Left kidney (tissue), 8 donors: ENCODE measurements at places on chromosomes 3 and 15.

DNA sequence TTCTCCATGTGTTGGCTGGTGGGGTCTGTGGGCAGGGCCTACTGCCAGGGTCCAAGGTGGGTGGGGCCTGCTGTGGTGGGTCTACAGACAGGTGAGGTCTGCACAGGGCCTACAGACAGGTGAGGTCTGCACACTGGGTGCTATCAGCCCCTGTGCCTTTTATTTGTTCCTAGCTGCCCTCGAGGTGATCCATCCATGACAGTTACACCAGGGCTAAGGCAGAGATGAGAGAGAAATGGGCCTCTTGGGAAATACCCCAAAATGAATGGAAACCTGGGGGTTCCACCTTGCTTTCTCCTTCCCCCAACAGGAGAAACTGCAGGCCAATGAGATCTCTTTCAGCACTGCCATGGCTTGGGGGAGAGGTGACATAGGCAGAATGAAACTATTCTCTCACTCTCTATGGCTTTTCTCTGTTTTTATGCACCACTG lies 36.4 kb downstream of the CFAP100 start:
- DNase-seq: no peak

DNA sequence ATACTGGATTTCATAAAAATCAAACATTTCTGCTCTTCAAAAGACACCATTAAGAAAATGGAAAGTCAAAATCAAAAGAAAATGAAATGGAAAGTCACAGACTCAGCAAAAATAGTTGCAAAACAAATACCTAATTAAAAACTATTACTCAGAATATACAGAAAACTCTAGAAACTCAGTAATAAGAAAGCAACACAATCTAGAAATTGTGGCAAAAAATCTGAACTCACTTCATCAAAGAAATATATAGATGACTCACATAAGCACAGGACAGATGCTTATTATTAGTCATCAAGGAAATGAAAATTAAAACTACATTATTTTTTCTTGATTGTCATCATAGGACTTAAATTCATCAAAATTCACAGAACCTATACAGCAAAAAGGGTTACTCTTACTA lies 430.0 kb downstream of the SHQ1 start:
- no peak for DNase-seq

DNA sequence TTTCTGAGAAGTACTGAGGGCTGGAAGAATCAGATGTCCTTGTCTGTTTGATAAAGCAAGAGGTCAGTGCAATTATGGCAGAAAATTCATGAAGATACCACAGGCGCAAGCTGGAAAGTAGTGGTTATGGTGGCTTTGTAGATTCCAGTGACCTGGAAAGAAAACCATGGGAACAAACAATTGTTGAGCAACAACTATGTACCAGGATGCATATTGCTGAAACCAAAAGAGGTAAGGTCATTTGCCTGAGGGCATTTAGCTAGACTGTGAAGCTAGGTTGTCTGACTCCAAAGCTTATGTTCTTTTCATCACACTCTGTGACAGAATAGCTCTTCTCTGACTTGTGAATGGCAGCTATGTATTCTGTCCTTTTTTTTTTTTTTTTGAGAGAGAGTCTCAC lies 74.0 kb downstream of the B3GALNT1 start:
- DNase-seq: no peak

DNA sequence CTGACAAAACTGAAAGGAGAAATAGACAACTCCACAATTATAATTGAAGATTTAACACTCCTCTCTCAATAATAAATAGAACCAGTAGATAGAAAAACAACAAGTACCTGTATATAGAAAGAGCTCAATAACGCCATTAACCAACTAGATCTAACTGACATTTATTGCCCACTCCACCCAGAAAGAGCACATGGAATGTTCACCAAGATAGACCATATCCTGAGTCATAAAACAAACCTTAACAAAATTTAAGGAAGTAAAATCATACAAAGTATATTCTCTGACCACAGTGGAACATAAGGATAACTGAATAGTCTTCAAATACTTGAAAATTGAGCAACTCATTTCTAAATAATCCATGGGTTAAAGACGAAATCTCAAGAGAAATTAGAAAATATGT lies 25.1 kb downstream of the KBTBD12 start:
- DNase-seq: no peak

- DNase-seq: no peak
Measured at GRCh38 chr3:39850716-39851032, 41.3 kb downstream of the MYRIP start.

DNA sequence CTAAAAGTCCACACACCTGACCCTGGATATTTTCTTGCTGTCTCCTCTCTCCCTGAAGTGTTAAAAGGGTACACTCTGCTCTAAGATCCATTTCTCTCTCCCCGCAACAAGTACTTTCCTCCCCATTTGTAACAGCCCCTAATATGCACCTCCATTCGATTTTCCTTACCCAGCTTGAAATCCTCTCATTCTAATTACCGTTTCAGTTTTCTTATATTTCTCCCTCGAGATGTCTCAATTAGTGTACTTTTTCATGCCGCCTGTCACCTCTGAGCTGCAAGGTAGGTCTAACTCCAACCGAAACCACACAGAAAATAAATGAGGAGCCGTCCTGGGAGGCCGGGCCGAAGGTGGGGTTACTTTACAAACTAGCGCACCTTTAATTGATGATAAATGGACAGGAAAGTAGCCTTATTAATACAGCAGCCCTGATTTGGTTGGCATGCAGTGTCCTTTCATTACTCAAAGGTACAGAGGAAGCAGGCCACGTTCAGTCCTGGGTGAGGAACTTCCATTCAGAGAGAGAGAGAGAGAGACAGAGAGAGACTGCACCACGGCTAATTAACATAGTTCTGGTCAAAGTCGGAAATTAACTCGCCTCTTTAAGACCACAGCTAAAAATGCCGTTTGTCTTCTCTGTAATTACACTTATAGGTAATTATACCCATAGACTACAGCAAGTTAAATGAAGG lies 319.9 kb downstream of the ARRDC4 start:
- no peak for DNase-seq
